CD4-positive, alpha-beta T cell treated with Interleukin-1 beta for 1 hour (primary cell): ENCODE measurements at places on chromosomes 3 and 15.

DNA sequence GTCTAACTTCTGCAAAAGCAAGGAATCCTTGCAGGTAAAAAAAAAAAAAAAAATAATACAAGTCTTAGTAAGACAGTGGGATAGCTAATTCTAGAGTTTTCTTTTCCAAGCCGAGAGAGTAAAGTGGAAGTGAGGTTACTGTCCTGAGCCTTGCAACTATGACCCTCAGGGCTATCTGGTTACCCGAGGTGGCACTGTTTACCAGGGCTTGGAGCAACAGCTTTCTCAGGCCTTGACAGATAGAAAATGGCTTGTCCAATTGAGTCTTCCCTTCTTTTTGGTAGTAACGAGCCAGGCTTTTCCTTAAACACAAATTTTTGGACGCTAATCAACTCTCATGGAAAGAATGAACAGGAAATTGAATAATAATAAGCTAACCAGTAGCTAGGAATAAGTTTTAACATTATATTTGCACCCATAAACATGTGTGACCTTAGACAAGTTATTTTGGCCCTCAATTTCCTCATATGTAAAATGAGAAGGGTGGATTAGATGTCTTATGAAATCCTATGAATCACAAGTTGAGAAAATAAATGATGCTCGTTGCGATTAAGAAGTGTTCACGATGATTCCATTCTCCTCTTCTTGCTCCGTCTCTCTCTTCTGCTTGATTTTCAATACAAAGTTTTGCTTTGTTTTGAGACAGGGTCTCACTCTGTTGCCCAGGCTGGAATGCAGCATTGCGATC is 236.9 kb upstream of the KBTBD8 start:
- no peak for DNase-seq

DNA sequence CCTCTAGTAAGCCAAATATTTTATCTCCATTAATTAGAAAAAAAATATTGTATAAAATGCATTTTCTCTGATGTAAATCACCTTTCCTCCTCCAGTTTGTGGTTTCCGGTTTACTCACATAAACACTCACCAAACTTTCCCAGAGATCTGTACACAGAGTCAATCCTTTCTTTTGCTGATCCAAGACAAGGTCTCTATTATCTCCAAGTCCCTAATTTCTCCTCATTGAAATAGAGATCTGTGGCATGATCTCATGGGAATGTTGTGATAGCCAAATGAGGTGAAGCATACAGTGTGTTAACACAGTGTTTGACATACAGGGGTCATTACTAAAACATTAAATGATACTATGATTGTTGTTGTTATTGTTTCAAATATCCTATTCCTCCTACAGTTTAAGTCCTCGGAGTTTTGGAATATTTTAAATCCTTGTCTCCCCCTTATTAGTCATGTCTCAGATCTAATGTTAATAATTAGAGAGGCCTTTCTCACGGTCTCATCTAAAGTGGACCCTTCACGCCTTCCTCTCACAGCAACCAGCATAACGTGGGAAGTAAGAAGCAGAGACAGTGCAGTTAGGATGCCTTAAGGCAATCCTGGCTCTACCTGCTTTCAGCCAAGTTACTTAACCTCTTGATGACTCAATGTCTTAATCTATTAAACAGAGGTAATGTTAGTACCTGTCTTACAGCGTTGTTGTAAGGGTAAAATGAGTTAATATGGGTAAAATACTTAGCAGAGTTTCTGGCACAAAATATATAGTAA is 333.3 kb downstream of the GRM7 start:
- DNase-seq = no peak

- no peak for DNase-seq
These were observed 11.6 kb downstream of the MYL3 start for GRCh38 chr3:46851364-46852333.

DNA sequence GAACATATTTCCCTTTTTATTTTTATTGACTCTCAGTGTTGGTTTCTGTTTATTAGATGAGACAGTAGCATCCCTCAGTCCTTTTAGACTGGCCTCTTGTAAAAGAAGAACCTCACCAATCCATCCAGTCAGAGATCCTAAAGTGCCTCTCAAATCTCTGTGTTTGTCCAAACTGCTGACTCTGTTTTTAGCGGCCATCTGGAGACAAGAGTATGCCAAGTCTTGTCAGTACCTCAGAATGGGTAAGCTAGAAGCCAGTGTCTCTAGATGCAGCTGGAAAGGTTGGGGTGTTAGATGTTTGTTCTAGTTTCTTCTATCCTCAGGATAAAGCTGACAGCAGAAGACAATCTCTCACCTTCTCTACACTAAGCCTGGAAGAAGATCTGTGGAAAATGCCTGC is 537.7 kb upstream of the ZNF385D start:
- no peak for DNase-seq
